ENCODE measurements at places on chromosomes 11 and 22. TPM values are rescaled to one million over a fixed set of nuclear protein-coding genes. Genes with fewer than 3 reads are reported as not detected.

Gene TBX10
- not detected for total RNA-seq

Gene ZBTB16
- 1.6 TPM for total RNA-seq

Gene FTH1
- total RNA-seq: 22,454 TPM

Gene KCTD14
- 1.6 TPM for total RNA-seq

Gene CARD16
- not detected for total RNA-seq

Gene CRYBB2
- 0.13 TPM for total RNA-seq

Gene B3GAT1
- not detected for total RNA-seq

Gene P2RY2
- 11.5 TPM for total RNA-seq

Gene PISD
- 26.9 TPM for total RNA-seq

Gene MMP13
- total RNA-seq: not detected

Gene TUBA8
- total RNA-seq: 0.63 TPM

Gene CRYAB
- 20.7 TPM for total RNA-seq

Gene HTR3A
- not detected for total RNA-seq

Gene FAT3
- total RNA-seq: 0.71 TPM

Gene OR5AP2
- total RNA-seq: not detected

Gene CAVIN3
- 27.0 TPM for total RNA-seq

Gene SLC25A17
- total RNA-seq: 19.4 TPM

Gene TYR
- total RNA-seq: not detected

Gene OR51E2
- total RNA-seq: not detected

Gene NCAM1
- 0.11 TPM for total RNA-seq

Gene CCDC134
- total RNA-seq: 3.3 TPM

Gene SPDYC
- total RNA-seq: not detected

Gene VWA5A
- total RNA-seq: 0.13 TPM

Gene RAG2
- not detected for total RNA-seq

Gene MS4A3
- not detected for total RNA-seq

Gene SLC22A8
- total RNA-seq: not detected

Gene MS4A6E
- not detected for total RNA-seq

Gene KLHL35
- total RNA-seq: 1.0 TPM

Gene OR51B4
- not detected for total RNA-seq

Gene AGBL2
- total RNA-seq: 1.0 TPM

Gene RBFOX2
- total RNA-seq: 24.5 TPM

Gene THY1
- total RNA-seq: 14.7 TPM

Gene KDM4E
- not detected for total RNA-seq

Gene HOATZ
- total RNA-seq: not detected

Gene KBTBD4
- total RNA-seq: 19.4 TPM

Gene TTC28
- 3.1 TPM for total RNA-seq

Gene CCDC73
- total RNA-seq: not detected

Gene CCDC89
- total RNA-seq: not detected

Gene INS
- not detected for total RNA-seq

Gene OR52I1
- total RNA-seq: not detected

Gene KRTAP5-1
- not detected for total RNA-seq

Gene ARHGAP8
- 1.4 TPM for total RNA-seq

Gene RAG1
- total RNA-seq: 0.42 TPM

Gene OR52A1
- total RNA-seq: not detected

Gene SYCE3
- total RNA-seq: not detected

Gene TEX54
- total RNA-seq: not detected

Gene INSC
- total RNA-seq: 0.06 TPM

Gene DGCR6
- 2.3 TPM for total RNA-seq

Measured in A549 treated with dexamethasone at 1 μM for 4 hours (cell line).